ENCODE measurements at places on chromosomes 16 and 17. TPM values are rescaled to one million over a fixed set of nuclear protein-coding genes. Genes with fewer than 3 reads are reported as not detected.

DNA sequence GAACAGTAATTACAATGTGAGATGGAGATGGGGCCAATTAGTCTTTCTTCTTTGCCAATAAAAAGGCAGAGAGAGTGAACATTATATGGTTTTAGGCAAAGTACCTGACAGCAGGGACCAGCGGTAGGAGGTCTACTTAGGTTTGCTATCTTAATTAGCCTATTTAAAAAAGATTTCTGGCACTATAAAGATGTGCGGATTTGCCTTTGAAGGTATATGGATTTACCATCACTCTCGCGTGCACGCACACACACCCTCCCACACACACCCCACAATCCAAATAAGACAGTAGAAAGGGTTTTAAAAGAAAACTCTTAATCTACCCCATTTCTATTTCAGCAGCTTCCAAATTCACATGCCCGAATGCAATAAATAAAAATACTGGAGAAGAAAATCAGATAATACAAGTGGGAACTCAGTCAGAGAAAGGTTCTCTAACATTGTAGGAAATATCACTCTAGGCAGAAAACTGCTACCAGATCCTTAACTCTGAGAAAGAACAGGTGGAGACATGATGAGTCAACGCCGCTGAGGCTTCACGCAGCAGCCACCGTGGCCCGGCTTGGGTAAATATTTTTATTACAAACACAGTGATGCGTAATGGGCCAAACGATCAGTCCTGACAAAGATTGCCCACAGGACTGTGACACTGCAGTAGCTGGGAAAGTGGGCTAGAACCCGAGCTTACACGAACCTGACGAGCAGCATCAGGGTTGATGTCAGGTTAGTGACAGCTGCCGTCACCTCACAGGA, 66.6 kb upstream of the AXIN2 start:
- peak; percentile 65 for DNase-seq

DNA sequence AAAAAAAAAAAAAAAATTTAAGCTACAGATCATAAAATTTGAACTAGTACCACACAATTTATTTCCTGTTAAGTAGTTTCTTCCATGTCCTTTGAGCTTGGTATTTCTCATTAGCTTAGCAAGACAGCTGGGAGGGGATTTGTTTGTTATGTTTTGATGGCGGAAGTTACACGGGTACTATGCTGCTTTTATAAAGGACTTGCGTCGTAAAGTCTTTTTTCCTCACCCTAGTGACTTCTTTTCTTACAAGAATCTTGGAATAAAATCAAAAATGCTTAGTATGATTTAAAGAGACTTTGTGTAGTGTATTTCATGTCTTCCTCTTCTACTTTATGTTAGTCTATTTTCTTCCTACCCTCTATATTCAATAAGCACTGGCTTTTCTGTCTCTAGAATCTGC, 89.1 kb downstream of the NLK start:
- DNase-seq, result no peak

GRCh38 chr16:78608305-78608776, 508.9 kb downstream of the WWOX start:
- no peak for DNase-seq

DNA sequence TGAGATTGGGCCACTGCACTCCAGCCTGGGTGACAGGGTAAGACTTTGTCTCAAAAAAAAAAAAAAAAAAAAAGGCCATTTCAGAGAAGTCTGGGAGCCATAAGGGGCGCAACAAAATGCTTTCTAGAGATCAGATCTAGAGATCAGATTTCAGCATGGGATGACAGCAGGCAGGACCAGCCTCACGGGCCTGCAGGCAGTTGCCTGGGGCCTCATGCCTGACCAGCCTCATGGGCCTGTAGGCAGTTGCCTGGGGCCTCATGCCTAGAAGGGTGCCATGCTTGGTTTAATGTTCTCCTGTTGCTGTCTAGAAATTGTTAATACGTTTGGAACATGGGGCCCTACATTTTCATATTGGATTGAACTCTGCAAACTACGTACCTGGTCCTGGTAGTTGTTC, 59.4 kb downstream of the MARF1 start:
- no peak for DNase-seq

DNA sequence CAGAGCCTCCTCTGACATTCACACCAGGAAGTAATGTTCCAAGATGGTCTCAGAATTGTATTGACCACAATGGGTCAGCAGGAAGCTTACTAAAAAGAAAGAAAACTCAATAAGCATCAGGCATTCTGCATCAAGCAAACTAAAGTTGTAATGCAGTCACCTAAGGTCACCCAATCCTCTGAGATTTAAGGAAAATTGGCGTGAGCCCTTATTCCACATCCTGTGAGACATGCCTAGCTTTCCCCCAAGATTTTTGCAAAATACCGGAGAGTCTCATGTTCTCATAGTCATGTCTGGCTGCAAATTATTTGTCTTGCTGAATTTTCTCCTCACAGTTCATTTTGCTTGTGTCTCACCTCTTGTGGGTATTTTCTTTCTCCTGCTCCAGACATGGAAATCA, 417.1 kb upstream of the SOX9 start:
- DNase-seq, result no peak

DNA sequence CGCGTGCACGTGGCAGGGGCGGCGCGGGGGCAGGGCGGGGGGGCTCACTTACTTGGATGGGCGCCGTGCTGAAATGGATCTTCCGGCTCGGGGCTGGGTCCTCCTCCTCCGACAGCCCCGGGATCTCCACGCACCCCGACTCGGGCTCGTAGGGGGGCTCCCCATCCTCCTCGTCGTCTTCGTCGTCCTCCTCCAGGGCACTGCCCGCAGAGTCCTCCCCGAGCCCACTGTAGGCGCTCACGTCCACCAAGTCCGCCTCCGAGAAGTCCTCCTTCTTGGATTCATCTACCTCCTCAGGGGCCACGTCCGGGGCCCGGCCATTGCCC, 1.4 kb downstream of the PPP1R9B start:
- no peak for DNase-seq

- DNase-seq, result no peak
These were observed 11.7 kb downstream of the ANKRD11 start for GRCh38 chr16:89478576-89479221.

DNA sequence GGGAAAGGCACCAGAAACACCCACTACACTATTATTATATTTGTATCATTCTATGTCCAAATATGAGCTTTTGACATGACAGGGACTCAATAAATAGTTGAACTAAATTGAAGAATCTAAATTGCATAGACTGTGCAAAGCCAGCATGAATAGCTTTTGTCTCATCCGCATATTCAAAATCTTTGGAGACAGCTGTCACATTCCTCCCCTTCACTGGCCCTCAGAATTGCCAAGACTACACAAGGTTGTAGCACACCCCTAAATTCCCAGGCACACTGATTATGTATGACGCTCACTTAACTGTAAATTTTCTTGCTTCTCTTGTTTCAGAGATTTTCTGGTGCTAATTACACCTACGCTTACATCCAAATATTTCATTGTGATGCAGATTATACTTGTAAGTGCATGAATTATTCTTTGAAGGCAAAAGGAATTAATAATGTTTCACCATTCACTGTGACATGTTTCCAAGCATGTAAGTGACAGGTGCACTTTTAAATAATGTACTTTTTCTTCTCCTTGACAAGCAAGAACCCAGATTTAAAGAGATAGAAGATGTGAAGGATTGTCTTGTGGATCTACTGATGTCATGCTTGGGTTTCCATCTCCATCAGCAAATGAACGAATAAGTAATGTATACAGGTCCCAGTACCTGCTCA, 47.5 kb downstream of the CA10 start:
- no peak for DNase-seq

DNA sequence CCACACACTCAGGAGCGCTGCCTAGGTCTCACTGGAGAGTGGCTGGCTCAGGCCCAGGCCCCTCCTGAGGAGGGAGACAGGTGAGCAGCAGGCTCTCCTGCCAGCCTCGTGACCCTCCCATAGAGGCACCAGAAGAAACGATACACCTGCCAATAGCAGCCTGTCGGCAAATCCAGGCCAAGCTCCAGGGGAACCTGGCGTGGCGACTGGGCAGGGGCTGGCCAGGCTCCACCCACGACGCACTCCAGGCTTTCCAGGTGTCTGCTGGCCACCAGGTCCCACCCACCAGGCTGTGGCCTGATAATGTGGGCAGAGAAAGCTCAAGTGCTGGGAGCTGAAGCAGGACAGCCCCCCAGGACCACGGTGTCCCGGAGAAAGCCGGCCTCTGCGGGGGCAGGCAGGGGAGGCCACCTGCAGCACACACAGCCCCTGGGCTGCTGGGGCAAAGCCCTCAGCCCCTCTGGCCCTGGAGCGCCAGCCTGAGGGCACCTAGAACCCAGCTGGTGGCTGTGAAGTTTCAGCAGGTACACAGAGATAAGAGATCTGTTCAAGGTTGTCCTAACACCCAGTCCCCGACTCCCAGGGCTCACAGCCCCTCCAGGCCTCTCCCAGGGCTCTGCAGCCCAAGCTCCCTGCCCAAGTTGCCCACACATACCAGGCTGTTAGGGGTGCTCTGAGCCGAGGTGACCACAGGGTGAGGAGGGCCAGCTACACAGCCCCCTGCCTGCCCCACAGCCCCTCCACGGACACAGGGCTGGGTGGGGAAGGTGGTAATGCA, 2.4 kb downstream of the PGAP6 start:
- no peak for DNase-seq

DNA sequence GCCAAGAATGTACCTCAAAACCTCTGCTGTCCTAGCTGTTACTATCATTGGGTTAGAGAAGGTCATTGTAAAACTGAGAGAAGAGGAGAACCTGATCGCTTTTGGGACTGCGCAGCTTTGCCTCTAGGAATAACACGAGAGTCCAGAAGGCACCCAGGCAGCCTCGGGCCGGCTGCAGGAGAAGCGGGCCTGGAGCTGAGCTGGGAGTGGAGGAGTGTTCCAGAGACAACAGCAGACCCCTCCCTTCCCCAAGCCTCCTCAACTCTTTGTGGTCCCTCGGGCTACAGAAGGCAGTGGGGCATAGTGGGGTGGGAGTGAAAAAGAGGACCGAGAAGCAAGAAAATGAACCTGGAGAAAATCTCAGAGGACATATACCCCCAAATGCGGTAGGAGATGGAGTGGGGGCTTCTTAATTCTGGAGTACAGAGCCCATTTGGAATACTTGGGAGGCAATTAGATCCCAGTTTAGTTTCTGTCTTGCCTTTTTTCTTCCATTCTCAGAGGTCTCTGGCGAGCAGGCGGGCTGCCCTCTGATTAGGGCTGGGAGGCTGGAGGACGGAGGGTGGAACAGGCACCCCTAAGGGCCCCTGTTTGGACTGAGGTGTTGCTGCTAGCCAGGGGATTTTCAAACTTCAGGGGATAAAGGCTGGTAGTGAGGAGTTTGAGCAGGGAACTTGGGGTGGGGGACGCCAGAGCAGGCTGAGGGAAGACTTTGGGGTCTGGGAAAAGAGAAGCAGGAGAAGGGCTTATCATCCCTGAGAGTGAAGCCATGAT, 13.3 kb upstream of the HOXB2 start:
- DNase-seq, result no peak

DNA sequence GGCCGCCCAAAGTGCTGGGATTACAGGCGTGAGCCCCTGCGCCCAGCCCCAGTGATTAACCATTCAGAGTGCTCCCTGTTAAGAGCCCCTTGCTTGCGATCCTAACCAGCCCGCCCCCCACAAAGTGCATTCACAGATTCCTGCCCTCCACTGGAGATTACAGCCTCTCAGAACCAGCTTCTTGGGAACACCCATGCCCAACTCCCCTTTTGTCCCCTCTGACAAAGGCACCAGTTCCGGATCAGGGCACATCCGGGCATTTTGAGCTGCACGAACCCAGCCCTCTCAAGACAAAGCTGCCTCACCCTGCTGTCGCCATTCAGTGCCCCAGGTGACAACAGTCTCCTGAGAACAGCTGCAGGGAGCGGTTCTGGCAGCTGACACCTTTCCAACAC, 848 bp upstream of the KRT19 start:
- DNase-seq, result peak; percentile 87

GRCh38 chr17:28574526-28574925, 2.2 kb downstream of the ALDOC start:
- DNase-seq, result no peak

DNA sequence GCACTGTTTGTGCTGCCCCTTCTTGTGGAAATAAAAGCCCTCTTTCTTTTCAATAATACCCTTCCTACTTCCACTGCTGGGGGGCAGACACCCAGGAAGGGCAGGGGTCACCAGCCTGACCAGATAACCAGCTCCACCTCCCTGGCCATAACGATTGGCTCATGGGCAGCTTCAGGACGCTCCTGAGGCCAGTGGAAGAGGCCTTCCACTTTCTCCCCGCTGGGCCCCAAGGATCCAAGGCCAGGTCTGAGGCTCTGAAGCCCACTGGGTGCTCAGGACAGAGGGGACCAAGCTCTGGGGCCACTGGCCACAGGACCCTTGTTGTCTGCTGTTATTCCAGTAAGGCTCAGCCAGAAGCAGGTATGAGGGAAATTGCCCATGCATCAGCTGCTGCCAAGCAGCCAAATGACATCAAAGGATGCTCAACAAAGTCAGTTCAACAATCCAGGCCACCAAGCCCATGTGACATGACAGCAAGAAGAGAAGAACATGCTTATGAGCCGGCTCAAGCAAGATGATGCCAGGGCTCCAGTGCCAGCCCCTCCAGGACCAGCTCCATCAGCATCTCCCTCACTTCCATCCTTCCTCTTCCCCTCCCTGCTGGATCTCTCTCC, 238.8 kb downstream of the ZNF423 start:
- no peak for DNase-seq

- no peak for DNase-seq
These were observed 28.7 kb downstream of the KIAA0513 start for GRCh38 chr16:85056211-85056748.

DNA sequence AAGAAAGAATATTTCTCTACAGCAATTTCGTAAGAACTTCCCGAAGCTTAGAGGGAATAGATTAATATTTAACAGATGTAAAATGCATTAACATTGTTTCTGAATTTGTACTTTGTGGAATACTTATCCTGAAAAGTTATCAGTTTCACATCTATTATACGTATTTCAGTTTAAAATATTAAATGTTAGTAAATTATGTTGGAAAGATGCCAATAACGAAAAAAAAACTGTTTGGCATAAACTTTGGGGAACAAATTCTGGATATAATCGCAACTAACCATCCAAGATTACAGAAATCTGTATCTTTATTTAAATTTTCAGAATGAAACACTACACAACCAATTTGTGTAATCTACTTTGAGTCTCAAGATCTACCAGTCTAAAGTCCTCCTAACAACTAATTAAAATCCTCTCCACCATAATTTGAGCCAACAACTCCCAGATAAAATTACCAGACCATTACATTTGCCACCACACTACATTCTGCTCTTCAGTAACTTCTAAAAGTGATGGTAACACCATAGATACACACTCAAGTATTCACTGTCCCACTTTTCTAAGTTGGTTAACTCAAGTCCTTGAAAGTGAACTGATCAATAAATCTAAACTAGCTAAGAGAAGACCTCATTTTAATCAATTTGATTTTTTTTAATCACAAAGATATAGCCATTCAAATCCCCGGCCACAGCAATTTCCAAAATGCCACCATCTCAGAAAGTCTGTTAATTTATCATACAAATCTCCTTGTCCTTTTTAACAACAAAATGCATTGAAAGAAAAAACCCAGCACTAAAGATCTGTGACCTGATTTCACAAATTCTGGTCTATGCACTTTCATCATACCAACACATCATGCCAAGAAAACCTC, 2.0 kb downstream of the SIAH1 start:
- no peak for DNase-seq

- DNase-seq, result no peak
These were observed 7.3 kb downstream of the SLC52A1 start for GRCh38 chr17:5027916-5028315.

The MPO gene
- not detected for total RNA-seq

The KNOP1 gene
- total RNA-seq, result 24.3 TPM

The NPB gene
- not detected for total RNA-seq

The C16orf96 gene
- not detected for total RNA-seq

All from NCI-H460 (cell line).